ENCODE measurements at places on chromosomes 16 and 17.

DNA sequence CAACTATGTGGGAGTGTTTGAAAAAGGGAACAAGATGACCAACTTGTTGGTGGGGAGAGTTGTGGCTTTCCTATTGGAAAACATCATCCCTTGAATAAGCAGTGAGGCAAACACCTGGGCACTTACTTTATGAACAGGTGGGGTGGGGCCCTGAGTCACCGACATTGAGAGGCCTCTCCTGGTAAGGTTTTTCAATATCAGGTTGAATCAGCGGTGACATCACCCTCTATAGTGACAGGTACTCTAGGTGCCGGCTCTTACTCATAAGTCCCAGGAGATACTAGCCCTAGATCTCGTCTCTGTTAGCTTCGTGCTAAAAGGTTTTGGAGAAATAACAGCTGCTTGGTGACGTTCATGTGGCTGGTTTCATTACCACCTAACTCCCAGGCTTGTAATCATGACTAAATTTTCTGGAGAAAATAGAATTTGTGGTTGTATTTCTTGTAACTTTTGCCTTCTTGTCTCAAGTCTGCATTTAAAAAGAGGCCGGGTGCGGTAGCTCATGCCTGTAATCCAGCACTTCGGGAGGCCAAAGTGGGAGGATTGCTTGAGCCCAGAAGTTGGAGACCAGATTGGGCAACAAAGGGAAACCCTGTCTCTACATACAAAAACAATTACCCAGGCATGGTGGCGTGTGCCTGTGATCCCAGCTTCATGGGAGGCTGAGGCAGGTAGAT lies 19.3 kb downstream of the CDH1 start:
- peak; percentile 44 for DNase-seq

- DNase-seq = peak; percentile 9
Observed at GRCh38 chr17:48545539-48545938, 630 bp upstream of the HOXB2 start.

- DNase-seq = peak; percentile 86
Observed at GRCh38 chr17:21174713-21175112, 39.2 kb downstream of the TMEM11 start.

DNA sequence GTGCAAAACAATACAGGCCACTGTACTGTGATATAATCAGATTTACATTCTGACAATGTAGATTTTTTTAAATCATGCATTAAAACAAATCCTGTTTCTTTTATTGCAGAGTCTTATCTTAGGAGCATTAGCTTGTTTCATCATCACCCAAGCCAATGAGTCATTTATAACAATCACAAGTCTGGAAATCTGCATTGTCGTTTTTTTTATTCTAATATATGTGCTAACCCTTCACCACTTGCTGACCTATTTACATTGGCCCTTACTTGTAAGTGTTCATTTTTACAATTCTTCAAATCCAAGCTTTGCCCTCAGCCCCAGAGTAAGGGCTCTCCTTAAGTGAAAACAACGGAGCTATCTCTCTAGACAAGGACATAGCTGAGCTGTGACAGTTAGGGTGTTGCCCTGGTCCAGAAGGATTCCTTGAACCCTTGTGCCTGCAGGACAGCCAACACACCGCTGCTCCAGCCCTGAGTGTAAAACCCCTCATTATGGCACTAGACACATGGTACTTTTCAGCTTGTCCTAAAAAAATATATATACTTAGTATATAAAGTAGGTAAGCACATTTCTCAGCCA lies 3.7 kb downstream of the CMTM1 start:
- peak; percentile 86 for DNase-seq

GRCh38 chr17:4247361-4247970 lies 16.3 kb downstream of the ANKFY1 start:
- no peak for DNase-seq

DNA sequence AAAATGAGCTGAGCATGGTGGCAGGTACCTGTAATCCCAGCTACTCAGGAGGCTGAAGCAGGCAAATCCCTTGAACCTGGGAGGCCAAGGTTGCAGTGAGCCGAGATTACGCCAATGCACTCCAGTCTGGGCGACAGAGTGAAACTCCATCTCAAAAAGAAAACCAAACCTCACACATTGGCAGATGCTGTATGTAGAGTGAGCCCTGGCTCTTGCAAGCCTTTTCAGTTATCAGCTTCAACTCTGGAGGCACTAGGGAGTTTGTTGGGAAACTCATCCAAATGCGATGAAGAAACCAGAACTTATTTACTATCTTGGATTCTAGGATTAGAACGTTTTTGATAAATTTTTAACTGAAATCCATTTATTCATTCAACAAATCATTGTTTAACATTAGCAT lies 56.9 kb upstream of the RASL10B start:
- DNase-seq = no peak

- no peak for DNase-seq
Observed at GRCh38 chr16:47055136-47055885, 81.8 kb upstream of the DNAJA2 start.
